NCI-H446 (cell line): ENCODE measurements at places on chromosomes 4 and X.

DNA sequence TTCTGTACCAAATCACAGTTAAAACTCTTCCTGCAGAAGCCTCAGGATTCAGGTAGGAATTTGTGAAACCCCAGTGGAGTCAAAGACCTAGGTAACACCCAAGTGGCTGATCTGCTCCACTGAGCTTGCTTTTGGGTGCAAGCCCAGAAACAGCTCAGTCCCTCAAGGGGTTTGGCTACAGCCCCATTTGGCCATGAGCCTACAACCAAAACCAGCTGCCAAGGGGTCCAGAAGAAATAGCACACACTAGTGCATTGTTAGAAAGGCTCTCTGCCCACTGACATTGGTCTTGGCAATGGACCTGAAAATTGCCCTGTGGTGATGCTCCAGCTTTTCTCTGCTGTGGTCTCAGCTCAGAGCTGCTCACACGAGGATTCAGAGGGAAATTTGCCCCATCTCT, 577.4 kb upstream of the INTU start:
- peak; percentile 90 for DNase-seq

DNA sequence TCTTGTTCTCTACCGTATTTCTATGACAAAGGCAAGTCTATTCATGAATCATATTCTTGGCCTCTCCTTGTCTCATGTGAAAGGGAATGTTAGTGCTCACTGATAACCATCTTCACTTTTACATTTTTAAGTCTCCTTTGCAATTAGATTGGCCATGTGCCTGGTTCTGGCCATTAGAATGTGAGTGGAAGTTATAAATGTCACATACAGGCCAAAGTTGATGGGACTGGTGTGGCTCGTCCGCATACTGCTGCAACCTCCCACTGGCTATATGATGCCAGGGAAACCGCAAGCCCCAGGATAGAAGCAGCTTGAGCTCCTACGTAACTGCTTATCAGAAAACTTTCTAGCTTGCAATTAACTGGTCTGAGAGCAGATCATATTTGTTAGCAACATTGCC, 86.1 kb downstream of the MAGEC1 start:
- DNase-seq = no peak

DNA sequence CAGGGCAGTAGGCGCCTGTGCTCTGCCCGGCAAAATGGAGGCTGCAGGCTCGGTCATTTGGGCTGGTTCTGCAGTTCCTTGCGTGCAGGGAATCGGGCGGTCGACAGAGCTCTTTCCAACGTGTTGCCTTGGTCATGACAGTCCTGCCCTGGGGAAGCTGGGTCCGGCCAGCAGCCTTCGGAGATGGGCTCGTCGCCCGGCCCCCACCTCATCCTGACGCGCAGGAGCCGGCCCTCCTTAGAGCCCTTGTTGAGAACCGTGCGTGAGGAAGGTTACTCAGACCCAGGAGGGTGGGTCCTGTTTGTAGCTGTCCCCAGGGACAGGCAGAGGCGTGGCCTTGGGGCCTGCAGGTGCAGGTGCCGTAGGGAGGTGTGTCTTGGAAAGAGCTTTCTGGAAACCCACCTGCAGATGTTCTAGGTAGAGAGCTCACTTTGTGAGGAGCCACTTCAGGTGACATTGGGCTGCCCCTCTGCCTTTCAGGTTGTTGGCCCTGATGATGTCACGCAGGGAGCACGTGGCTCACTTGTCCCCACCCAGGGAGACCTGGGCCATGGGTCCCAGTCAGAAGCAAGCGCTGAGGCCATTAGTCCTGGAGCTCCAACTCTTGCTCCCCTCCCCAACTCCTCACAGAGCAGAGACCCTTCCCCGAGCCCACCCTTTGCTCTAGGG, 15.2 kb upstream of the HGFAC start:
- DNase-seq = no peak

- no peak for DNase-seq
These were observed 22.6 kb downstream of the RNF212 start for GRCh38 chr4:1090465-1091440.

GRCh38 chr4:100843910-100844309, 326.1 kb upstream of the EMCN start:
- DNase-seq = no peak

- no peak for DNase-seq
These were observed 752 bp downstream of the MBTPS2 start for GRCh38 chrX:21840193-21840545.

DNA sequence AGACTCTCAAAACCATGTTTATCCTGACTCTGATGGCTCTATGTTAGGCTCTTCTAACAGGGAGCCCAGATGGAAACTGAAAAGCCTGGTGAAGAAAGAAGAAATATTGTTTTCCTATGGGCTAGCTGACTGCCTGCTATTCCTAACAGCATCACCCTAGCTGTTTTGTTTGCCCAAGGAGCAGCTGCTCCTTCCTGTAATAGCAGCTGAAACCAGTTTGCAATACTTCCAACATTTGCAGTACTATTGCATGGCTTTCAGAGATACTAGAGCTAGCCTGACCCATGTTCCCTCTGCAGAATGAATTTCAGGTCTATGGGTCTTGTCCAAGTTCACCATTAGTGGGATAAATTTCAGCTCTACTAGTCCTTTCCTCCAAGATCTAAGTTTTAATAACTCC, 495.2 kb downstream of the INPP4B start:
- DNase-seq = no peak

DNA sequence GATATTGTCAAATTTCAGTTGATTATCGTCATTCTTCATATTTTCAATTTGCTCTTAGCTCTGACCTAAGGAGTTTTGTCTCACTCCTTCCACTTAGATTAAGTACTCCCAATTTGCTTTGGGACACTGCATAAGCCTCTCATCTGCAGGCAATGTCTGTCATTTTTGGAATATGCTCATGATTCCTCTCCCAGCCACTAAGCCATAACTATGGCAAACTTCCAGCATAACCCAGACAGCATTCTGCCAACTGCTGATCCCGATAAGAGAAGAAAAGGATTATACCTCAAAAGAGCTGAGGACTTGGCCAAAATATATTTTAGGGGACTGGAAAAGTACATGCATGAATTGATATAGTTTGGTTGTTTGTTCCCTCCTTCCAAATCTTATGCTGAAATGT, 444.4 kb downstream of the GABRG1 start:
- DNase-seq = no peak

- no peak for DNase-seq
These were observed 53.0 kb upstream of the MMAA start for GRCh38 chr4:145566086-145566708.

- DNase-seq = no peak
These were observed 13.4 kb upstream of the PAPSS1 start for GRCh38 chr4:107733431-107733925.

- DNase-seq = no peak
These were observed 73.3 kb downstream of the MTMR1 start for GRCh38 chrX:150766351-150767044.

DNA sequence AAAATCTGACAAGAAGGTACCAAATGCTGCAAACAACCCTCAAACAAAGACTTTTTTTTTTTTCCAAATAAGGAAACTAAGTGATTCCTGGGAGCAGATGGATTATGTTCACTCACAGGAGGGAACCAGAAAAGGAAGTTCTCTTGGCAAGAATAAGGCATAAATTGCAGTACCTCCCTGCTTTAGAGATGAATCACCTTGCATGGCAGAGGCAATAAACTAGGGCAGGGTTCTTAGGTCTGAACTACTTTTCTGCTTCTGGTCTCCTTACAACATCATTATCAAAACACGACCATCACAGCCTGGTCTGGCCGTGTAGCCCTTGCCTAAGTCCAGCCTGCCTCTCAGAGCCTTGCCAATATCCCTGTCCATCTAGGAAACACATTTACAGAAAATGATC, 6.3 kb downstream of the TMEM31 start:
- DNase-seq = no peak

- peak; percentile 21 for DNase-seq
These were observed 67.0 kb upstream of the CXCL13 start for GRCh38 chr4:77538574-77539157.

DNA sequence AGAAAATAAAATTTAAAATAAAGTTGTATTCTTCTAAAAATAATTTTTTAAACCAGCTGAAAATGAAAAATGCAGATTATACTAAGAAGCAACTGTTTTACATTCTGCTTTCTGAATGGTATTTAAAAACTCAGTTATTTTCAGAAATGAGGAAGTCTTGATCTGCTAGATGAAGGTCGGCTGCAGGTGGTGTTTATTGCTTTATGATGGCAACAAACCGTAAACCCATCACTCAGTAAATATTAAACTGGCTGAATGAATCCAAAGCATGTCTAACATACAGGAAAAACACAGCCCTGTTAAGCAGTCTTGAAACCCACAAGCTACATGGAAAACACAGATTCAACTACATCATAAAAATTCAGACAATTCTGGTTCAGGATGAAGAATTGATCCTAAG, 29.3 kb downstream of the DYNLT3 start:
- no peak for DNase-seq

DNA sequence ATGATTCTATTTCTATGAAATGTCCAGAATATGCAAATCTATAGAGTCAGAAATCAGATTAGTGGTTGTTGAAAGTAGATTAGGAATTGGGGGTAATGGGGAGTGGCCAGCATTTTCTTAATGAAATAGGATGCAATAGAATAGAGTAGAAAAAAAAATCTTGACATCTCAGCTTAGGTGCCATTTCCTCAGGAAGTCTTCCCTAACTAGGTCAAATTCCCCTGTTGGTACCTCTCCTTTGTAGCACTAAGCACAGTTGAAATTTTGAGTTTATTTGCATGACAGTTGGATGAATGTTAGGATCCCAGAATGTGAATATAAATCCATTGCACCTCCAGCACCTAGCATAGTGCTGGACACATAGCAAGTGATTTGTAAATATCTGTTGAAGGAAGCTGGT, 30.0 kb upstream of the PDK3 start:
- no peak for DNase-seq

DNA sequence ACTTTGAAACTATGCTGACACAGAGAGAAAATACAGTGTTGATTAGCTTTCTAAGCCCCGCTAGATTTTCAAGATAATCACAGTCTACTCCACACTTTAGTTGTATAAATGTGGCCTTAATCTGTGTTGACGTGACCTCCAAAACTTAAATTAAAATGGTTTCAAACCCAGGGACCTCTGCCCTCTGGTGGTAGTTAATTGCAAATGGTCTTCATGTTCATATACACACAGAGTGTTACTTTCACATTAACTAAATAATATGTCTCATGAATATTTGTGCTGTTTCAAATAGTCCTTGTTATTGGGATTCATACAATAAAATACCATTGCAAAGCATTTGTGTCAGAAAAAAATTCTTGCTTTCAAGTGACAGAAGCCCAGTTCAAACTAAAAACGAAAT, 64.3 kb downstream of the TASL start:
- peak; percentile 4 for DNase-seq

DNA sequence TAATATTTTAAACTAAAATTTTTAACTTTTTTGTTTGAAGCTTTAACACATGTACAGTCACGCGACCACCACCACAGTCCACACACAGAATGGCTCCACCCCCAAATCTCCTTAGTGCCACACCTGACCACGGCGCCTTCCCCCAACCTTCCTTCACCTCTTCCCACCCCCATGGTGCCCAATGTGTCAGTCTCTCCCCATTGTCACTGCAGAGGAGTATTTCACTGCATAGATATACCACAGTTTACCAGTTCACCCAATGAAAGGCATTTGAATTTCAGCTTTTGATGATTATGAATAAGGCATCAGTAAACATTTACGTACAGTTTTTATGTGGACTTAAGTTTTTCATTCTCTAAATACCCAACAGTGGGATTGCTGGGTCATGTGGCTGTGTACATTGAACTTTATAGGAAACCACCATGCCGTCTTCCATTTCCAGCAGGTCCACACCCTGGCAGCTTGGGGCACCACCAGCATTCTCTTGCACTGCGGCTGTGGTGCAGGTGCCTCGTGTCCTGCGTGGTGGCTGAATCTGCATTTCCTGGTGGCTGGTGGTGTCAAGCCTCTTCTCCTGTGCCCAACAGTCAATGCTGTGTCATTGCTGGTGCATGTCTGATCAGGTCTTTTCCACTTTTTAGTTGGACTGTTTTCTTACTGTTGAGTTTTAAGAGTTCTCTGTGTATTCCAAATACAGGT, 49.0 kb downstream of the CPLX1 start:
- no peak for DNase-seq

- DNase-seq = no peak
These were observed 11.3 kb downstream of the SHOX start for GRCh38 chrX:641671-642435.

DNA sequence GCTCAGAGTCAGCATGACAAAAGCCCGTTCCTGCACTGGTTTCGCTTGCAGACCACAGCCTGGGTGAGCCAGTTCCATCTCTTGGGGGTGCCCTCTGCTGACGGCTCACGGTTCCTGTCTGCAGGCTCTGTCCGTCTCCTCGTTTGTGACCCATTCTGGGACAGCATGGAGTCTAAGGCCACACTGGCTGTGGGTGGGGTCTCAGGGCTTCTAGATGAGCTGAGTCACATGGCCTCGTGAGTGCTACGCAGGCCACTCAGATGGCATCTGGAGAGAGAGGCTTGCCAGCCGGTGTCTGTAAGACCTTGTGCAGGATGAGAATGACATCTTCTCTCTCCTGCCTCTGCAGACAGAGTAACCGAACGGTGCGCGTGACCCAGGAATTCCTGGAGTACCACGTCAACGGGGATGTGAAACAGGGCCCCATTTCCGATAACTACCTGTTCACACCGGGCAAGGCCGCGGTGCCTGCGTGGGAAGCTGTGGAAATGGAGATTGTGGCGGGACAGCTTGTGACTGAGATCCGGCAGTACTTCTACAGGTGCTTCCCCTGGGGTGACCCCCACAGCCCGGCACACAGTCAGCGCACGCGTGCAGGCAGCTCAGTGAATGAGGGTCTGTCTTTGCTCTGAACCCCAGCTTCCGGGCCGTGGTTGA, 31.6 kb upstream of the MRFAP1 start:
- DNase-seq = no peak

GRCh38 chrX:85859426-85859825, 187.9 kb downstream of the CHM start:
- DNase-seq = no peak
